ENCODE measurements at places on chromosomes 13 and 19. TPM values are rescaled to one million over a fixed set of nuclear protein-coding genes. Genes with fewer than 3 reads are reported as not detected.

GRCh38 chr19:2613507-2614295, 88.8 kb downstream of the GNG7 start:
- DNase-seq, result no peak

The C3 gene
- 1.6 TPM for total RNA-seq

GRCh38 chr13:105805892-105806627, 729.4 kb downstream of the EFNB2 start:
- no peak for DNase-seq

GRCh38 chr13:98014766-98015165, 61.3 kb downstream of the IPO5 start:
- peak; percentile 78 for DNase-seq

GRCh38 chr13:113333076-113333475, 30.9 kb downstream of the GRTP1 start:
- DNase-seq, result no peak

The SYT5 gene
- under 0.01 TPM for total RNA-seq

The SIGLECL1 gene
- not detected for total RNA-seq

The APOC4 gene
- not detected for total RNA-seq

- DNase-seq, result no peak
Observed at GRCh38 chr19:40752257-40752781, 1.3 kb downstream of the SNRPA start.

Data from fibroblast of villous mesenchyme (primary cell).